Activated naive CD4-positive, alpha-beta T cell treated with Interleukin-2 at 50 U/mL for 16 hours (primary cell): ENCODE measurements at places on chromosomes 16 and 17.

DNA sequence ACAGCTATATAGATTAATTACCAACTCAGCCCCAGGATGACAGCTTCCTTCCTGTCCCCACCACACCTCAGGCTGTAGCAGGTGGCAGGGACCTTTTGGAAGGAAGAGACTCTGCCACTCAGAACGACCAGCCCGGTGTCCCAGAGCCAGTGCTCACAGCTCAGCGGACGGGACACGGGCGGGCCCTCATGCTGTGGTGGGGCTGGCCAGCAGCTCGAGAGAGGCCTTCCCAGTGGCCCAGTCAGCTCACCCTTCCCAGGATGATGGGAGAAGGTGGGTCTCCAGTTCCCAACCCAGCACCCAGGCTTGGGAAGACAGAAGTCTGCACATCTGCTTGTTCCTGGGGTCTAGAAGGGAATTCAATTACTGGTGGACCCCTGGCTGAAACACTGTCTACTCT lies 10.5 kb downstream of the NUDT16L1 start:
- no peak for DNase-seq

GRCh38 chr17:33751702-33752065 lies 458.6 kb upstream of the ASIC2 start:
- no peak for DNase-seq

DNA sequence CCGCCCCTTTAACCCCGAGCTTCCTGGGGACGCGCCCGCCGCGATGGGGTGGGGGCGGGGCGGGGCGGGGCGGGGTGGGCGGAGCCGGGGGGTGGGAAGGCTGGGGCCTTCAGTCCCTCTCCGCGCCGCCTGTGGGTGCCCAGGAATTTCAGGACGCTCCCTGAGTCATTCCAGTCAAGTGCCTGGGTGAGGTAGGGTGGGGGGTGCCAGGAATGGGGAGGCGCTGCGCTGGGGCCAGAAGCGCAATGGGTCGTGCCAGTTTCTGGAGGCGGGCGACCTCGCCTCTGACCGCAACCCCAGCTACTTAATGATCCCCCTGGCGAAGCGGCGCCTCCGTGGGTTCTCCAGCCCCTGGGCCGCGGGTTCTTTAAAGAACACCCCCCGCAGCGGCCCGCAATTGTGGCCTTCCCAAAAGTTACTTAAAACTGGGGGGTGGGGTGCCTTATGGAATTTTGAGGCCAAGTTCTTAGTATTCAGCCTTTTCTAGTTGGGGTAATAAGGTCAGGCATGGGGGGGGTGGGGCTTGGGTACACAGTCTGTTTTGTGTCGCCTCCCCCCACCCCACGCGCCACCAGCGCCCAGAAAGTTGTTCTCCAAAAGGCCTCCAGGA lies 826 bp upstream of the GSE1 start:
- DNase-seq: peak; percentile 43

DNA sequence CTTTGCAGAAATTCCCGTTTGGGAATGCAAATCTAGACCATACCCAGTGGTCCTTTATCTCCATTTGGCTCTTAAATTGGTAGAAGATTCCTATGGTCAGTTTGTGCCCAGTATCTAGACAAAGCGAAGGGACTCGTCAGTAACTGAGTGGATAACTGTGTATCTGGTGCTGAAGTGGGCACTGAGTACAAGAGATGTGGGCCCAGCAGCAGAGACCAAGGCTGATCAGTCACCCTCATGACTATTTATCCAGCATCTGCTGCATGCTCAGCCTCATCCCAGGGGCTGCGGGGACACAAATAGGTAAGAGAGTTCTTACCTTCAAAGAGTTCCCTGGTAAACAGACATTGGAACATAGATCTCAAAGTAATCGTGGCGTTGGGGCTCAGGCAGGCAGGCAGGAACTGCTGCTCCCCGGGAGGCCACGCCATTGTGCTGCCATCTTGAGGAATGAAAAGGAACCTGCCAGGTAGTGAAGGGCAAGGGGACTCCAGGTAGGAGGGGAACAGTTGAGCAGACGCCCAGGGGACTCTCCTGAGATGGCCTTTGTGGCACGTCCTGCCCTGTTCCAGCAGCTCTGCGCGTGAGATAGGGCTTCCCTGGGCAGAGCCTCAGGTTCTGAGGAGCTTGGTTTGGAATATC lies 10.3 kb downstream of the NT5M start:
- DNase-seq: peak; percentile 73

DNA sequence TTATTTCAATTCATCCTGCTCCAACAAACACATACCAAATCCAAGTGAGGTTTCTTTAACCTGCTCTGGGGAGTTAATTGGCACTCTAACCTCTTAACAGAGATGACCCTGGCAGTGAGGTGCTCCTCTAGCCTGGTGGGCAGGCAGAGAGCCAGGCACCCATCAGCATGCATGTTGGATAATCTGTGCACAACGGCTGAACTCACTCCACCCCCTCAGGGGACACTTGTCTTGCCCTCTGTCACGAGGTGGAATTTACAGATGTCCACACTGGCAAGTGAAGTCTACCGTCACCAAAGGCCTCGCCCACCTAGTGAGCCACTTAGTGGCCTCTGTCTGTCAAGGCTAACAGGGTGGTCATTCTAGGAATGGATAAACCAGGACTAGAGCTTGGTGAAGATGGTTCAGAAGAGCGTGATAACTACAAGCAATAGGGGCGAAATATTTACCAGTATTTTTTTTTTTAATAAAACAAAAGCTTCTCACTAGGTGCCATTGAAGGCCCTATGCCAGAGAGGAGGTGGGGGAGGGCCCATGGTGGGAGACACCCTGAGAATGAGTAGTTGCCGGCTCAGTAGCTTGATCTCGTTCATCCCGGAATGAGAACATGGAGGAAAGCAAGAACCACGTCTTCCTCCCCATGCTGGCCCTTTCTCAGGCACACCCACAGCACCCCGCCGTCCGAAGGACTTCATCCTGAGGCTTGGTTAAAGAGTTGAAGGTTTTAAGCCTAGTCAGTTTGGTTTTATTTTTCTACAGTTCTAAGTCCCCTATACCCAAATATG lies 25.2 kb downstream of the PLD6 start:
- no peak for DNase-seq

DNA sequence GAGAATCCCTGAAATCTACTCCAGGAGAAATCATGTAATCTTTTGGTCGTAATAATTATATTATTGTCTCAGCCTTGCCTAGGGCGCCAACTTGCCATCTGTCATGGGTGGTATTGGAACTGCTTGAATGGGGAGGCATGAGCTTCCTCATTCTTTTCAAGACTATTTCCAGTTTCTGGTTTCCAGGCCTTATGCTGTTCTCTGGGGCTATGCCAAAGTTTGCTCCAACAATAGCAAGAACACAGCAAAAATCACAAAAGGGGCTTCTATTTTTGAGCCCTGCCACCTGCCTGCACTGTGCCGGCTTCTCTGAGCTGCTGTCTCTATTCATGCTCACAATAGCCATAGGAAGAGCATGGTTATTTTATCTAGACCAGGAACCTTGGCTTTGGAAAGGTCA lies 111.7 kb downstream of the SPECC1 start:
- DNase-seq: no peak

GRCh38 chr16:70159355-70160348 lies 13.9 kb upstream of the CLEC18C start:
- DNase-seq: no peak

- peak; percentile 17 for DNase-seq
Measured at GRCh38 chr16:88466175-88466862, 13.2 kb downstream of the ZFPM1 start.

GRCh38 chr17:60526726-60527125 lies 684 bp upstream of the APPBP2 start:
- DNase-seq: no peak

GRCh38 chr17:75847614-75848522 lies 3.7 kb upstream of the UNC13D start:
- no peak for DNase-seq

GRCh38 chr17:36779550-36779949 lies 157.7 kb upstream of the LHX1 start:
- DNase-seq: no peak

- no peak for DNase-seq
Measured at GRCh38 chr16:85400305-85401205, 212.6 kb upstream of the GSE1 start.

DNA sequence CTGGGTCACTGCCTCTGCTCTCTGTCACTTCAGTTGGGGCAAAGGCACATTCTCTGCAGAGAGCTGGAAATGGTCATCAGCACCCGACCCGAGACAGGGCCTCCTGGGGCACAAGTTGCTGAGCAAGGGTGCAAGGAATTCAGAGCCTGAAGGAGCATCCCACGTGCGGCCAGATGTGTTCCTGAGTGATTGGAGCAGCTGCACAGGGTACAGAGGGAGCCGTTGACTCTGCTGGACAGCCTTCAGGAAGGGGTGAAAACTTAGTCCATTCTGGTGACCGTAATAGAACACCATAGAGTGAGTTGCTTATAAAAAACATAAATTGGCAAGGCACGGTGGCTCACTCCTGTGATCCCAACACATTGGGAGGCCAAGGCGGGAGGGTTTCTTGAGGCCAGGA lies 106.8 kb downstream of the CCDC182 start:
- DNase-seq: no peak

- no peak for DNase-seq
Measured at GRCh38 chr17:7380321-7380720, 568 bp upstream of the TNK1 start.

- DNase-seq: peak; percentile 46
Measured at GRCh38 chr16:67857547-67858233, 10.2 kb upstream of the CENPT start.

GRCh38 chr16:87125206-87126155 lies 191.7 kb downstream of the C16orf95 start:
- no peak for DNase-seq

GRCh38 chr16:51155820-51156806 lies 5.0 kb upstream of the SALL1 start:
- DNase-seq: no peak

DNA sequence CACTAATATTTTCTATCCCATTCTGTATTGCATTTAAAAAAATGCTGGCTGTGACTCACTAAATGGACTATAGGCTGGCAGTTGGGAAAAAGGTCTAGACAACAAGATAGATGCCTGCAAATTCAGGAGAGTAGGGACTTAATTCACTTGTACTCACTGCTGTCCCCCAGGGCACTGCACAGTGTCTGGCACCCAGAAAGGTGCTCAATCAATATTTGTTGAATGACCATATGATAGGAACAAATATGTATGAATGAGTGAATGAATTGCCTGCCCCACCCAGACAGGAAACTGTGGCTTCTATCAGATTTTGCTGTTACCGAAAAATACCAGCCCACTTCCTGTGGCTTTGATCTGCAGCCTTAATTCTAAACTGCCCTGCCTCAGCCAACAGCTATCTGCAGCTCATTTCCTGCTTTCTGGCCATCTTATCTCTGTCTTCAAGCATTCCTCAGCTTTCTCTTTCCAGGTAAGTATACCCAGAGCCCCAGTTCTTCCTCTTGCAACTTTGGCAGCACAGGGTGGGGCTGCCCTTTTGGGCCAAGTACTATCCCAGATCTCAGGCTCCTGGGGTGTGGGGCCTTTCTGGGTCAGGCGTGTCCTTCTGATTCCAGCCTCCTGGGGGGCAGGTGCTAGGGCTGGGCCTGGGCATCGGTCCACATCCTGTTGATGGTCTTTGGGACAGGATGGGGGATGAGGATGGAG lies 15.3 kb upstream of the TNS4 start:
- peak; percentile 57 for DNase-seq

- peak; percentile 11 for DNase-seq
Measured at GRCh38 chr17:48299760-48300159, 130.3 kb downstream of the SKAP1 start.

DNA sequence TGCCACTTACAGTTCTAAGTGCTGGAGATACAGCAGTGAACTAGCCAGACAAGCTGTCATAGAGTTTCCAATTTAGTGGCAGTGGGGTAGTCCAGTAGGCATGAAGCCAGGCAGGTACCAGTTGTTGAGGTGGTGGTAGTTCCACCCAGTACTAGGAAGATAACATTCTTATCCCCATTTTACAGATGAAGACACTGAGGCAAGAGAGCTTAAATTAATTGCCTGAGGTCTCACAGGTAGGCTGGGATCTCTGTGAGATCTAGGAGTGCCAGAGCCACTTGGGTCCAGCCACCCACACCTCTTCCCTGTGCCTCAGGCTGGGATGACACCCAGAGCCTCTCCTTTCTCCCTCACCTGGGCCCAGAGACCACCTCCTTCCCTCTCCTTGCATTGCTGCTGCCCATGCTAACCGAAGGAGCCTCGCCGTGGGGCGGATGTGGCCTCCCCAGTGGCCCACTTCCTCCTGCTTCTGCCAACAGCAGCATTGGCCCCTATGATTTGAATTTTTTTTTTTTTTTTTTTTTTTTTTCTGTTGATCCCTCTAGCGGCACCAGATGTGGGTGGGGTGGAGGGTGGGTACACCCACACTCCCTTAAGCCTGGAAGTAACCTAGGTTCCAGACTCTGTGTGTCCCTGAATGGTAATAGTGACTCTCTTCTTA lies 114.0 kb downstream of the PRKCB start:
- DNase-seq: peak; percentile 51

- no peak for DNase-seq
Measured at GRCh38 chr17:82657926-82658325, 9.7 kb upstream of the WDR45B start.

GRCh38 chr17:28744104-28744971 lies 527 bp downstream of the TRAF4 start:
- DNase-seq: peak; percentile 72

DNA sequence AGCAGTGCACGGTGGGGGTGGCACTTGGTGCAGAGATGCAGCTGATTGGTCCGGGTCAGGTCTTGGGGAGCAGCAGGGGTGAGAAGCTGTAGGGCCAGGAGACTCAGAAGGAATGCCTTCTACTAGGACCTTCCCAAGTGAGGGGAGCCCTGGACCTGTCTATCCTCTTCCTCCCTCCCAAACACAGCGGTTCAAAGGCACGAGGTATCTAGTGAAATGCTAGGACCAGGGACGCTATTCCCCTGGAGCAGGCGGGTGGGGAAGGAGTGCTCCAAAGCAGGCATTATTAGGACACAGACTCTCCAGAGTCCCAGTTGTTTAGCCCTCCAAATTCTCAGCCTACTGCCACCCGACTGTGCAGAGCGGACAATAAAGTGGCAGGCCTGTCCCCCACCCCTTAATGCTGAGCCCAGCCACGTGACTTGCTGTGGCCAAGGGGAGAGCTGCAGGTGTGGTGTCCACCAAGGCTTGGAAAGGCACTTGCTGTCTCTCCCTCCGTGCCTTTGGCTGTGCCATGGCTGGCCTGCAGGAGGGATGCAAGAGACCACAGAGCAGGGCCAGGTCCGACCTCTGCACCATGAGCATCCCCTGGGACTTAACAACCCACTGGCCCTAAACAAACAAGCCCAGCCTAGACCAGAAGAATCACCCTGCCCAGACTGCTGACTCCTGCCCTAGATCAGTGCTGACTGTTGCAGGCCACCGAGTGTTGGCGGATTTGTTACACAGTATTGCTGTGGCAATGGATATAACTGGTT lies 97.2 kb downstream of the TBC1D16 start:
- DNase-seq: no peak

GRCh38 chr17:50835301-50836234 lies at the start of gene WFIKKN2:
Gene WFIKKN2, plus strand, starts transcription at chr17:50835586. Its CDS starts 352 bp downstream, at chr17:50835938.
- no peak for DNase-seq
